ENCODE measurements at places on chromosomes 3 and 15.

- peak; percentile 53 for DNase-seq
These were observed 5.2 kb downstream of the SETD5 start for GRCh38 chr3:9402410-9403228.

DNA sequence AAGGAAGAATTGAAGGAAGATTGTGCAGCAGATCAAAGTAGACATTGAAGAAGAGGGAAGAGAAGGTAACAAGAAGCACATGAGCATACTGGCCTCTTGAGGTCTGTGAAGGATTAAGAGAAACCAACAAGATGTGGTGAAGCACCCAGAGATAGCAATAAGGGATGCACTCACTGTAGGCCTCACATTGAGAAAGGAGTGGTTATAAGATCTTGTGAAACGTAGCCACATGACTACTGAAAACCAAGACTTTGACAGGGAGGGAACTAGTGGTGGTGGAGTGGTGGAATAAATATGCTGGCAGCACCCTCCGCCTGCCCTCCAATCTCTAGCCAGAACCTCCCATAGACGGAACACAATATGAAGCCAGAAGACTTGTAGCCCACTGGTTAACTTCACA is 651.2 kb downstream of the DIPK2A start:
- DNase-seq, result no peak

DNA sequence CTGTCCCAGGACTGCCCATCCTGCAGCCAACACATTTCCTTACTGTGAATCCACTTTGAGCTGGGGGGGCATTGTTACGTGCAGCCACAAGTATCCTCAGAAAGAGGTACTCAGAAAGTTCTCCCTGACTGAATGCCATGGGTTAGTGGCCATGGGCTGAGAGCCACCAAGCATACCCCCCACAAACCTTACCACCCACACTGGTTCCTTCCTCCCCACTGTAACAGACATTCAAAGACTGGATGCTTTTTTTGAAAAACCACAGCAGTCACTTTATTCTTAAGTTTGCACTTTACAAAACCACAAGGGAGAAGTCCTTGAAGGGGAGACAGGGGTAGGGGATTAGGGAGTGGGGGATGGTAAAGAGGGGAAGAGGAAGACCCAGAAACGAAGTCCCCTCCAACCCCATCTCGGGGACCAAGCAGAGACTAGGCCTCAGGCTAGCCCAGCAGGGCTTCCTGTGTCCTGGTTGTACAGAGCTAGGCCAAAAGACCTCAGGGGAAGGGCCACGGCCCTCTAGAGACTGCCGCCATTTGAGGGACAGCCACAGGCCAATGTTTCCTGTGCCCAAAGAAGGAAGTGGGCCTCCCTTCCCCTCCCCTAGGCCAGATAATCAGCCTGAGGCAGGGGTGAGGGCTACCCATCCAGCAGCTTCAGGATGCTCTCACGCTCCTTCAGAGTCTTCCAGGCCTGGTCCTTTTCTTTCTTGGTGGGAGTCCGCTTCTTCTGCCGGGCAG is 10.1 kb upstream of the CAMK1 start:
- DNase-seq, result no peak

DNA sequence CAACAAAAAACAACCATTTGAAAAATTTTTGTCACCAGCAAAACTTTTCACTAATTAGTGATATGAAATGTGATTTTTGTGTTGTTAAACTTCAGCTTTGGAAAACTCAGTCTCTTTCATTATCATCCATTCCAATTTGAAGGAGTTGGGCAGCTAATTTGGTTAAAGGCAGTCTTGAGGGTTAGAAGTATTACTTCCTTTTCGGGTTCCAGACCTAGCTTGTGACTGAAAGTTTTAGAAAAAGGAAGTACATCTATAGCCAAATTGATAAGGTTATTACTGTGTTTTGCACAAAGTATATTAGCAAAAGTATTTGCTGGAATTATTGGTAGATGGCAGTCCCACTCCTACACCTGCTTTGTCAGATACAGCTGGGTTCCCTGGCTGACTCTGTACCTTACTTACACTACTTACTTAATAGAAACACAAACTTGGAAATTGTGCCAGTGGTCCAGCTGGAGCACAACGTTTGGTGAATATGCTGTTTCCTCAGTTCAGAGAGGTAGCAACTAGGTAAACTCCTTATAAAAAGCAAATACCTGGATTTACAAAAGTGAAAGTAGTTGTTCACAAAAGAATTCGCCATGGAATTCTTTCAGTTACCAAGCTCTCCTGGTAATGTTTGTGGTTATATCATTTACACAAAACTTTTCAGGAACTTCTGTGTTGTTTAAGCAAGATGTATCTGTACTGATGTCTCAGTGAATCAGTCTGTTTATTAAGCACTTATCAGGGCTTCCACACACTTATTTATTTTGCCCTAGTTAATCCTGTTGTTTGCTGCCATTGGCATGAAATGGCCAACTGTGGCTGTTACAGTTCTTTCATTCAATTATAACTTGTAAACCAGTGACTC is 31.6 kb downstream of the TIPARP start:
- no peak for DNase-seq

GRCh38 chr15:99983886-99984286 is 250.6 kb upstream of the LYSMD4 start:
- DNase-seq, result peak; percentile 46

GRCh38 chr15:88833731-88834100 is 30.5 kb downstream of the ACAN start:
- DNase-seq, result no peak

GRCh38 chr3:46215810-46216414 is 7.8 kb upstream of the CCR1 start:
- no peak for DNase-seq

GRCh38 chr3:35936571-35936970 is 297.2 kb downstream of the ARPP21 start:
- DNase-seq, result no peak

DNA sequence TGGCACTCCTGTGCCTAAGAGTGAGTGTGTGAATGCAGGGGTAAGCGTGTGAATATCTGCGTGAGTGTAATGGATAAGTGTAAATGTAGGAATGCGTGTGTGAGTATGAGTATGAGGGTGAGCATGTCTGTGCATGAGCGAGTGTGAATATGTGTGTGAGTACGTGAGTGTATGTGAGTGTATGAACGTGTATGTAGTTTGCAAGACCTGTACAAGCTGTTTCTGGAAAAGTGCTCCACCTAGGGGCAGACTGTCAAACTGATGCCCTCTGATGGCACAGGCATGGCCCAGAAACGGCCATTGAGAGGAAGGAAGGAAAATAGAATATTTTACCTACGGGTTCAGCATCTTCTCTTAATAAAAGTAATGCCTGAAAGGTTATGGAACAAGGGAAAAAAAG is 24.4 kb upstream of the FRMD4B start:
- DNase-seq, result peak; percentile 68

DNA sequence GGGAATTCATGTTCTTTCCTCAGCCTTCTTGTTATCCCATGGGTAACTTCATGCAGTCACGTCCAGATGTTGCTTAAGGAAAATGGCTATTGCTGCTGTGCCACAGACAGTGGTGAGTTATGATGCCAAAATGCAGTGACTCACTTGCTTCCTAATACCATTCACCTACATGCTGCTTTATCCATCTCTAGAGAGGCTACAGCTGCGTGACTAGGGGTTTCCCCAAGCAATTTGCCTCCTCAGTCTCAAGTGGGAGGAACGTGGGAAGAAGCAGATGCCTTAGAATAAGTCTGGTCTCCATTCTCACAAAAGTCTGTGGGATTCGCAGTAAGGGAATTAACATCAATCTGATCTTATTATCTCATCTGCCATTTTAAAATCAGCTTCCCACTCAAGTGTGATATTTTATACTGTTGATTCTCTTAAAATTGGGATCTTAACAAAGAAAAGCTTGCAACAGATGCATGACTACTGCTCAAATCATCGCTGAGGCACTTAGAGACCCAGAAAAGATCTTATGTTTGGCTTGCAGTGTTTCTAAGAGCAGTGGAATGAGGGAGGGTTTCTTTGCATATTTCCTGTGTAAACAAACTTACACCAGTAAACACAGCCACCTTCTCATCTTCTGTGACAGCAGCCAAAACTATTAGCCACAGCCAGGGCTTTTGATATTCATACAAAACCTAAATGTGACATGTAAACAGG is 62.0 kb upstream of the ACP3 start:
- no peak for DNase-seq

GRCh38 chr3:107028086-107028485 is 349.2 kb upstream of the CCDC54 start:
- DNase-seq, result no peak

- DNase-seq, result no peak
These were observed 13.4 kb downstream of the APOD start for GRCh38 chr3:195570344-195570743.

GRCh38 chr3:57582474-57583168 is 14.5 kb downstream of the ARF4 start:
- peak; percentile 23 for DNase-seq

- no peak for DNase-seq
These were observed 50.9 kb upstream of the MAP3K13 start for GRCh38 chr3:185311991-185312390.

- DNase-seq, result no peak
These were observed 21.9 kb upstream of the SSR3 start for GRCh38 chr3:156576651-156577348.

DNA sequence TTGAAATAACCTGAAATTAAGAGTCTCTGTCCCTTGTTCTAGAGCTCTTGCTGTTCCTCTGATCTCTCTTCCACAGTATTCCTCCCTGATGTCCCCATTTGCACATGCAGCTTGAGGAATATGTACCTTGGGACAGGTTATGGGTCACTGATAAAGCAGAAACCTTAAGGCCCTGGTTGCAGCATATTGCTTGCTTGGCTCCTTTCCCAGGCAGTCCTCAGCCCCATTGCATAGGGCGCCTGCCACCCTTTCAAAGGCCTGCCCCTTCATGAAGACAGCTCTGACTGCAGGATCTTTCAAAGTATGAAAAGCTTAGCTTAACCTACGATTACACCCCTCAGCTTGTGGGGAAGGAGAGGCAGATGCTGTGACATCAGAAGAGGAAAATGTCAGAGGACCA is 51.6 kb downstream of the WDR76 start:
- no peak for DNase-seq

DNA sequence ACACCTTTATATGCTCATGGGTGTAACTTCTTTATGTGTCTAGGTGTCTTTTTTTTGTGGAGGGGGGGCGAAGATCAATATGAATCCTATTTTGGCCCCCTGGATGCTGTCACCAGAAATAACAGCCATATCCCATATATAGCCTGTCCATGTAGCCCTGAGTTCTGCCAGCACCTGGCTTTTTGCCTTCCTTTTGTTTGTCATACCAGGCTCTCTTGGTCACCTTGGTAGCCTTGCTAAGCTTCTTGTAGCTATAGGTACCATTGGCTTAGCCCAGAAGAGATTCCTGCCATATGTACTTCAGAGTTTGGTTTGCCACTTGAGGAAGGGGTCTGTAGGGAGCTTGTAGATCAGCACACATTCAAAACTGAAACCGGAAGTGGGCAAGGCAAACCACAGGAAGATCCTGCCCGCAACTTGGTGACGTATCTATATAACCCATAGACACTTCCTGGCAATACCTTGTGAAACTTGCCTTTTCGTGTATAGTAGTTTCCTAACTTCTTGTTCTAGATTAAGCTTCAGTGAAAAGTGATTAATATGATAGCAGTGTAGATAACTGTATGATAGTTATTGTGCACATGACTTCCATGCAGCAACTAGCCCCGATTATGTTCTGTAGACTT is 11.9 kb downstream of the RASA2 start:
- DNase-seq, result no peak

DNA sequence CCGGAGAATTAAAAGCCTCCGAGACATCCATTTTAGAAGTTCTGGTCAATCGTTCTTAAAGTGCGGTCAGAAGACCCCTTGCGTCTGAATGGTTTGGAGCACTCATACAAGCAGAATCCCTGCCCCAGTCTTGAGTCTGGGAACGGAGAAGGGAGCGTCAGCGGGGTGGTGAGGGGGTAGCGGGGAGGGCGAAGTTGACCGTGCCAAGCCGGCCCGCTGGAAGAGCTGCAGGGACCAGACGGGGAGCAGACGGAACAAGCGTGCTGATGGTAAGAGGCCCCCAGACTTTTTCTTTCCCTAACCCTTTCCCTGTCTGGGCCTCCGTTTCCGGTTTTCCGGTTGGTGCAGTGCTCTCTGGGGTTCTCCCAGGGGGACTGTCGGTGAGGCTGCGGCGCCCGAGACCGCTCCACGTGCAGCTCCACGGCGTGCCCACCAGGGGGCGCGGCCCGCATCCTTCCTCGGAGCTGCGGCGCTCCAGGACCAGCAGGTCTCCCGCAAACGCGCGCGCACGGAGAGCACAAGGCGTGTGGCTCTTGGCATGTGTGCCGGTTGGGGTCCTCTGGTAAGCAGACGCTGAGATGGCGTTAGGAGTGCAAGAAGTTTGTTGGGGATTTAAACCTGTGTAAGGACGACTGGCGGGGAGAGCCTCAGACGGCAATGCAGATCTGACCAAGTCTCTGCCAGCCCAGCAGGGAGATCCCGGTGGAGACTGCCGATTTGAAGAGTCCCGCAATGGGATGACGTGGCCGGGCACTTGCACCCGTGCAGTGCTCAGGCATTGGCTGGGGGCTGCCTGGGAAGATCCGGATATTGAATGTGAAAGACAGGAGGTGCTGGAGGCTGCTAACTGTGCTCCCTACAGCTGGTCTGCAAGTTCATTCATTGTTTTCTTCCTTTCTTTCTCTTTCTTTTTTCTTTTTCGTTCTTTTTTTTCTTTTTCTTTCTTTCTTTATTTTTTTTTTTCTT is 19.2 kb upstream of the CORO2B start:
- DNase-seq, result peak; percentile 93

DNA sequence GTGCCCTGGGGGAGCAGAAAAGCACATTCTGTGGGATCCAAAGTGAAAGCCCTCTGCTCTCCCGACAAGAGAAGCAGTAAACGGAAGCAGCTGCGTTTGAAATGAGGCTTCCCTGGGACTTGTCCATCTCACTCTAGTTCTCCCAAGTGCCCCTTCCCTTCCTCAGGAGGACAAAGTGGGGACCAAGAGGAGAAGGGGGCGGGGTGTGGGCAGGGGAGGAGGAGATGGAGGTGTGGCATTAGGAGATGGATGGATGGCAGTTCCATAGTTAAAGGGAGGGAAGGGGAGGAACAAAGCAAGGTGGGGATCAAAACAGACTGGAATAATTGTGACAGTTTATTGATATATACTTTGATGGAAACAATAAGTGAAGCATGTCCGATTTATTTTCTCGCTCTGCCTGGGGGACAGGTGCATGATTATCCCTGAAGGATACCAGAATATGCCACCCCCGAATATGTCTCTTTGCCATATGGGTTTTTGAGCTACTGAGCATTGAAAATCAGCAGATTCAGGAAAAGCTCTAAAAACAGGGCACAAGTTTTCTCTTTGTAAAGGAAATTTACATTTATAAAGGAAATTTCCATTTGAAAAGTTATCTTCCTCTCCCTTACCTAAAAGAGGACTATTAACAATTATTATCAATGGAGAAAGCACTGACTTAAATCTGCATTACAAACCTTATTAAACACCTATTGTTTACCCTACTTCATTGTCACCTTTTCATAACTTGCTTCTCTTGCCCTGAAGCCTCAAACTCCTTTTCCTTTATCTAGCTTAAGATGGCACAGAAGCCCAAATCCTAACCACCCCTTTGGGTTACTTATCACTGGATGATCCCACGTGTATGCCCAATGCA is 58.9 kb upstream of the DAZL start:
- no peak for DNase-seq

- peak; percentile 32 for DNase-seq
These were observed at the start of gene ABI3BP for GRCh38 chr3:100993309-100993708. ABI3BP (minus strand) TSS chr3:100993421; CDS start chr3:100993384, 37 bp downstream.

- peak; percentile 38 for DNase-seq
These were observed 35.2 kb downstream of the ZNF710 start for GRCh38 chr15:90036343-90036742.

- DNase-seq, result no peak
These were observed 30.0 kb upstream of the TRAK1 start for GRCh38 chr3:42061025-42061712.

All from kidney (tissue), 22 donors.